ENCODE measurements at places on chromosomes 3 and 15. TPM values are rescaled to one million over a fixed set of nuclear protein-coding genes. Genes with fewer than 3 reads are reported as not detected.
A peak's percentile ranks its signal among the peaks of the same experiment; 100 is the strongest.

The SEC11A gene
- total RNA-seq = 31.6 TPM

The SCN10A gene
- not detected for total RNA-seq

The CADPS gene
- total RNA-seq = not detected

The DUOXA2 gene
- 0.32 TPM for total RNA-seq

The UBE2E1 gene
- total RNA-seq = 74.6 TPM

DNA sequence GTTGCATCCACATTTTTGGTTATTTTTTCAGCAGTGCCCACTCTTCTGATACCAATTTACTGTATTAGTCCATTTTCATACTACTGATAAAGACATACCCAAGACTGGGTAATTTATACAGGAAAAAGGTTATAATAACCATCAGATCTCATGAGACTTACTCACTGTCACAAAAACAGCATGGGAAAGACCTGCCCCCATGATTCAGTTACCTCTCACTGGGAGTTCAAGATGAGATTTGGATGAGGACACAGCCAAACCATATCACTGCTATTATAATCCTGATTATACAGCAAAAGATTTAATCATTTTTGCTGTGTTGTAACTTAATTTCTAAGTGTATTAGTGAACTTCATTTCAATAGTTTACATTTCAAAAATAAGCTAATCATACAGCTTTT, 6.6 kb downstream of the ZBED2 start:
- no peaks in the 10 kb centered on the region for H3K4me1 ChIP-seq
- no peaks in the 10 kb centered on the region for H3K36me3 ChIP-seq

DNA sequence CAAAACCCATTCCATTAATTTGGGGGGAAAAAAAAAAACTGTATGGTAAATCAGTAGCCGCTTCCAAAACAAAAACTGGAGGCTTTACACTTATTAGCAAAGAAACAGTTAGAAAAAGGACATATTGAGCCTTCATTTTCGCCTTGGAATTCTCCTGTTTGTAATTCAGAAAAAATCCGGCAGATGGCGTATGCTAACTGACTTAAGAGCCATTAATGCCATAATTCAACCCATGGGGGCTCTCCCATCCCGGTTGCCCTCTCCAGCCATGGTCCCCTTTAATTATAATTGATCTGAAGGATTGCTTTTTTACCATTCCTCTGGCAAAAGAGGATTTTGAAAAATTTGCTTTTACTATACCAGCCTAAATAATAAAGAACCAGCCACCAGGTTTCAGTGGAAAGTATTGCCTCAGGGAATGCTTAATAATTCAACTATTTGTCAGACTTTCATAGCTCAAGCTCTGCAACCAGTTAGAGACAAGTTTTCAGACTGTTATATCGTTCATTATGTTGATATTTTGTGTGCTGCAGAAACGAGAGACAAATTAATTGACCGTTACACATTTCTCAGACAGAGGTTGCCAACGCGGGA, 9.4 kb upstream of the RPL24 start:
- H3K4me1 ChIP-seq = no peaks in the 10 kb centered on the region
- no peak overlapping the region for H3K4me3 ChIP-seq
- H3K27ac ChIP-seq = no peak overlapping the region
- no peak for DNase-seq
- H3K36me3 ChIP-seq = no peaks in the 10 kb centered on the region

DNA sequence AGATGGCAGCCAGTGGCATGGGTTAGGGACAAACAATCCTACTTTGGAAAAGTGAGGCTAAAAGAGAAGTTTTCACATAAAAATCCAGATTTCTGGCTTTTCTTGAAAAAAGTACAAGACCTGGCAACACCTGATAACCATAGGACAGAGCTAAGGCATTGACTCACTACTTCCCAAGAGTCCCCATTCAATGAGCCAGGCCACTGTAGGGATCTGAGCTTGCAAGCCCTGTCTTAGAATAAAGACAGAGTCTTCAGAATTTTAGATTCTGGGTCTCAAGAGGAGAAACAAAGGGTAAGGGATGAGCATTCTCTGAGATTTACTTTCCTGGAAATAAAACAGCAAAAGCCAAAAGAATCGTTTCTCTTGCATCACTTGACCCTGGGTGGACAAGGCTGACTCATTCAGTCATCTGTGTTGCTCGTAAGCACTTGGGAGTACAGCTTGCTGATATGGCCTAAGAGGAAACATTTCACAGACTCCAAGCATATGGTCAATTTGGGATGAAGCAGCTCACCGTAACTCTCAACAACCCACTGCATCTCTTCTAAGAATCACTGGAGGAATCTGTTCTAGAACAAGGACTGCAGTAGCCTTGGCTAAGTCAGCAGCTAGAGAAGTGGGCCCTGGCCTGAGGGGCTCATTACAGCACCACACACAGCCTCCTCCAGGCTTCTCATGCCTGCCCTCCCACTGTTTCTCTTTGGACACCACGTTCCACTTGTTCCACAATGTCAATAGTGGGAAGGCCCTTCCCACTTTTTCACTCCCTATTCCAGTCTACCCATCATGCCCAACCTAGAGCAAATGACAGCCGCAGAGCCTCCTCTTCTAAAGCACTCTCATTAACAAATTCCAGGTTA, 86.2 kb downstream of the RFTN1 start:
- H3K27me3 ChIP-seq = no peaks in the 10 kb centered on the region
- H3K36me3 ChIP-seq = peaks cover 5% of the 10 kb centered on the region
- H3K27ac ChIP-seq = peak overlapping the region; percentile 68
- H3K4me1 ChIP-seq = peaks cover 10% of the 10 kb centered on the region
- no peak for DNase-seq

GRCh38 chr15:66921319-66921915, 144.0 kb upstream of the SMAD3 start:
- no peak for DNase-seq
- peak overlapping the region; percentile 30 for H3K27ac ChIP-seq
- no peaks in the 10 kb centered on the region for H3K27me3 ChIP-seq
- no peak overlapping the region for H3K4me3 ChIP-seq

GRCh38 chr3:69410301-69410700, 24.4 kb upstream of the FRMD4B start:
- no peak overlapping the region for H3K4me3 ChIP-seq
- H3K4me1 ChIP-seq = peaks cover 7% of the 10 kb centered on the region
- DNase-seq = no peak
- H3K27me3 ChIP-seq = no peaks in the 10 kb centered on the region
- H3K27ac ChIP-seq = no peak overlapping the region

DNA sequence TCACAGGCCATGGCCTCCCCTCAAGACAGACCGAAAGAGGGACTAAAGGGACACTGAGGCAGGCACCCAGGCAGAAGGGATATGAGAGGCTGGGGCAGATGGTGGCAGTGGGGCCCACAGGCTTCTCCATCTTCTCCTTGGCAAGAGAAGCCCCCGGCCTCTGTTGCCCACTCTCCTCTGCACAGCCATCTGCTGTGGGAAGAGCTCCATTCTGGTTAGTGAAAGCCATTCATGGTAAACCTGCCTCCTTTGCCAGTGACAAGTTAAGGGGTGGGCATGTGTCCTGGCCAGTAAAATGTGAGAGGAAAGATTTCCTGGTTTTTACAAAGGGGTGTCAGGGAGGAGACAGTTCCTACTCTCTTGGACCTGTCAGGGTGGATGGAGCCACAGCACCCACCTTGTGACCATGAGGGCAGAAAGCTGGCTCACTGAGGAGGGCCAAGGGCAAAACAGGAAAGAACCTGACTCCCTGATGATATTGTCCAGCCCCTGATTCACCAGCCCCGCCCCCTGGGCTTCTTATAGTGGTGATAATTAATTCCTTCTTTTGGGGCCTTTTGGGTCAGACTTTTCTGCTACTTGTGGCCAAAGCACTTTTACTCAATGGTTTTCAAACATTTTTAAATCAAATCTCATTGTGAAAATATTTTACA, 130.4 kb upstream of the SMAD3 start:
- H3K36me3 ChIP-seq = no peaks in the 10 kb centered on the region
- H3K27ac ChIP-seq = no peak overlapping the region
- peak; percentile 30 for DNase-seq
- peaks cover 6% of the 10 kb centered on the region for H3K4me1 ChIP-seq
- H3K4me3 ChIP-seq = no peak overlapping the region

GRCh38 chr15:71480556-71480955, 329.8 kb upstream of the NR2E3 start:
- H3K4me1 ChIP-seq = peaks cover 13% of the 10 kb centered on the region
- no peak for DNase-seq
- no peaks in the 10 kb centered on the region for H3K27me3 ChIP-seq

GRCh38 chr3:71369701-71370391, 213.7 kb downstream of the FOXP1 start:
- H3K27me3 ChIP-seq = no peaks in the 10 kb centered on the region
- H3K4me1 ChIP-seq = peaks cover 16% of the 10 kb centered on the region
- no peak overlapping the region for H3K27ac ChIP-seq
- no peak for DNase-seq
- H3K4me3 ChIP-seq = no peak overlapping the region

DNA sequence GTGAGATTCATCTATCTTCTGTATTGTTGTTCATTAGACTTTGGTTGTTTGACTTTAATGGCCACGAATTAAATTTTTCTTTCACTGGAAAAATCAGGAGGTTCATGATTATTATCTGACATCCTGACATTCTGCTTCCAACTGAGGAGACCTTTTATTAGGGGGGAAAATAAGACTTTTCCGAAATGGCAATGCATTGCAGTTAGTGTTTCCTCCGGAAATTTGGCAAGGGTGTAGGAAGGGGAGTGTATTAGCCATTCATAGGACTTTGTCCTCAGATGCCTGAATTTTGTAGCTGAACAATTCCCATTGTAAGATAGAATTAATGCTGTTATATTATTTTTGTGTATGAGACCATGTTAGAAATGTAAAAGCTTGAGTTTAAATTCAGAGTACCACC, 450.6 kb upstream of the TGFBR2 start:
- no peak overlapping the region for H3K4me3 ChIP-seq
- no peaks in the 10 kb centered on the region for H3K36me3 ChIP-seq
- H3K27me3 ChIP-seq = no peaks in the 10 kb centered on the region
- no peak for DNase-seq

- H3K36me3 ChIP-seq = no peaks in the 10 kb centered on the region
- peak; percentile 90 for DNase-seq
- H3K27ac ChIP-seq = peak overlapping the region; percentile 89
These were observed 108.1 kb downstream of the PDZRN3 start for GRCh38 chr3:73516631-73517030.

- H3K4me3 ChIP-seq = no peak overlapping the region
- DNase-seq = no peak
- no peaks in the 10 kb centered on the region for H3K27me3 ChIP-seq
- H3K4me1 ChIP-seq = no peaks in the 10 kb centered on the region
- H3K27ac ChIP-seq = no peak overlapping the region
These were observed 38.4 kb upstream of the SLC6A11 start for GRCh38 chr3:10777627-10778026.

DNA sequence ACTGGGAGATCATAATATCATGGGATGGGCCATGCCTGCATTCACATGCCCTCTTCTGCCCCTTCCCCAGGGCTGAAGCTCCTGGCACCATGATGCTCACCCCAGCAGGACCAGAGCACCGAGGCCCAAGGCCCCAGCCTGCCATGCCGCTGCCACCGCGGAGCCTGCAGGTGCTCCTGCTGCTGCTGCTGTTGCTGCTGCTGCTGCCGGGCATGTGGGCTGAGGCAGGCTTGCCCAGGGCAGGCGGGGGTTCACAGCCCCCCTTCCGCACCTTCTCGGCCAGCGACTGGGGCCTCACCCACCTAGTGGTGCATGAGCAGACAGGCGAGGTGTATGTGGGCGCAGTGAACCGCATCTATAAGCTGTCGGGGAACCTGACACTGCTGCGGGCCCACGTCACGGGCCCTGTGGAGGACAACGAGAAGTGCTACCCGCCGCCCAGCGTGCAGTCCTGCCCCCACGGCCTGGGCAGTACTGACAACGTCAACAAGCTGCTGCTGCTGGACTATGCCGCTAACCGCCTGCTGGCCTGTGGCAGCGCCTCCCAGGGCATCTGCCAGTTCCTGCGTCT, 5.6 kb downstream of the PLXNA1 start:
- H3K4me3 ChIP-seq = no peak overlapping the region
- no peaks in the 10 kb centered on the region for H3K27me3 ChIP-seq
- no peak for DNase-seq
